ENCODE measurements at places on chromosomes 12 and 14. TPM values are rescaled to one million over a fixed set of nuclear protein-coding genes. Genes with fewer than 3 reads are reported as not detected.

DNA sequence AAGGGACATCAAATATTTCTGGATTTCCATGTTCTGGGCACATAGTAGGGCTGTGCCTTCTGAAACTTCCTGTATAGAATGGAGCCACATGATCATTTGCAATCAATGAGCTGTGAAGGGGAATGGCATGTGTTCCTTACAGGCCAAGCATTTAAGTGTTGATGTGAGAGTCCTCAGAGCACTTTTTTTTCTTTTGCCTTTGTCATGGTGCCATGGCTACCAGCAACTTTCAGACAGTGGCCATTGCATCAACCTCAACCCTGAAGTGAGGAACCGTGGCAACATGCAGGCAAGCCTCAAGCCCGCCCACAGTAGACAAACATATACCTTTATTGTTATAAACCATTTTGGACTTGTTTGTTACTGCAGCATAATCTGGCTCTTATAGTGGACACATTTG, 948.1 kb downstream of the NRXN3 start:
- DNase-seq, result no peak
- H3K4me1 ChIP-seq, result no peaks in the 10 kb centered on the region
- H3K36me3 ChIP-seq, result no peaks in the 10 kb centered on the region
- H3K27me3 ChIP-seq, result no peaks in the 10 kb centered on the region
- H3K4me3 ChIP-seq, result no peak overlapping the region

DNA sequence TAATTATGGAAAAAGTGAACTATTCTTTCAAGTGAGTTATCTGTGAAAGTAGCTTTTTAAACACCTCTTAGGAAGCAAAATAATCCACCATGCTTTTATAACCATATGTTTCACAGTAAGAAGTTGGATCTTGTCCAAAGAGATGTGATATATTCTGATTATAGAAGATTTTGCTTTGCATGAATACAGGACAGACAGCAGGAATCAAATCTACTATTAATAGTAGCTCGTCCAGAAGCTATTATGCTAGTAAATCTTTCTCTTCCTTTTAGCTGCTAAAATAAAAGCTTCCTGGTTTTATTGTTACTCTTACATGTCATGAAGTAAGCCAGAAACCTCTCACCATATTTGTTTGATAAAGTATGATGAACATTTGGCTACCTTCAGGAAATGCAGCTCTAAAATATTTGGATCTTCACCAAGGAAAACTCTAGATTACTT, 257.0 kb downstream of the IPO8 start:
- H3K36me3 ChIP-seq, result no peaks in the 10 kb centered on the region
- H3K4me1 ChIP-seq, result no peaks in the 10 kb centered on the region
- DNase-seq, result no peak
- no peak overlapping the region for H3K27ac ChIP-seq
- H3K4me3 ChIP-seq, result no peak overlapping the region

- H3K27me3 ChIP-seq, result no peaks in the 10 kb centered on the region
- DNase-seq, result no peak
- no peaks in the 10 kb centered on the region for H3K36me3 ChIP-seq
- H3K27ac ChIP-seq, result no peak overlapping the region
- no peak overlapping the region for H3K4me3 ChIP-seq
Observed at GRCh38 chr14:64623554-64624165, 73.9 kb downstream of the PPP1R36 start.

GRCh38 chr14:54472315-54472714, 16.5 kb downstream of the GMFB start:
- peaks cover 44% of the 10 kb centered on the region for H3K36me3 ChIP-seq
- no peak for DNase-seq
- no peaks in the 10 kb centered on the region for H3K4me1 ChIP-seq
- no peak overlapping the region for H3K27ac ChIP-seq

Gene AQP5
- total RNA-seq, result not detected

Gene MIPOL1
- 16.7 TPM for total RNA-seq

Gene TMED10
- total RNA-seq, result 288 TPM

Gene BMAL2
- total RNA-seq, result 2.4 TPM

All from tibial nerve (tissue), 4 donors.